Amygdala (tissue), 56 donors: ENCODE measurements at places on chromosomes 4 and X.
A peak's percentile ranks its signal among the peaks of the same experiment; 100 is the strongest.

GRCh38 chrX:133838761-133839676 is 146.4 kb downstream of the GPC3 start:
- no peak for DNase-seq

DNA sequence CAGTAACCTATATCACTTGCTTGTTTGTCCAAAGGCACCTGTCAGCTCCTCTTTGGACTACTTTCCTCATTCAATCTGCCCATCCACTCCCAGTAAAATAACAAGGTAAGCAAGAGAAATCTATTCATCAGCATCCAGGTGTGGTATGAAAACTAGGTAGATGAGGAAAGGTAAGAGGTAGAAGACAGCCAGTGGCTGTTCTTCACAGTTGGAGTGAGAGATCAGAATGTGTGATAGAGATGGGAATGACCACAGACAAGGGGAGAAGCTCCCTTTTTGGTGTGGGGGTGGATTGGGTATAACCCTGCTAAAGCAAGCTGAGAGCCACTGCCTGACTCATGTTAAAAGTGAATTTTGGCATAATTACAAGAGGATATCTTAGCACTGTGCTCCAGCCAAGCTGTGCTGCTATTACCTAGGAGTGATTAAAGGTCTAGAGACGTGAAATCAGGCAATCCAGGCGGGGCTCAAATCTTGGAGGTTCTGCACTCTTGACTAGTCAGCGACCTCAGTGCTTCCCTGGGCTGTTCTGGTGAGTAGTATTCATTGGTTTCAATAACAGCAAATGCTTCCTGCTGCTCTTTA is 28.1 kb upstream of the RASL11B start:
- no peak for DNase-seq

DNA sequence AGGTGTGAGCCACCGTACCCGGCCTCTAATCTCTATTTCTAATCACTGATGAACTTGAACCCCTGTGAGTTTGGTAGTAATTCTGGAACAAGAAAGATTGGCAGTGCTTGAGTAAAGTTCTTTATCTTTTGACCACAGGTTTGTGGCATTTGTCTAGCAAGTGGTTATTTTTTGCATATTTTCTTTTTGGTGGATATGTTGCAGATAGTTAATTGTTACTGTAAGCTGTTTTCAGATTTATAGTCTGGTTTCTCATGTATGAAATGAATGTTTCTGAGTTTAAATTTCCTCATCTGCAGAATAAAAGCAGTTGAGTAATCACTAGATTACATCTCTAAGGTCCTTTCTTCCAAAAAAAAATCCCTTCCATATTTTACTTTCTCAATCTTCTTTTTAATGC is 105.2 kb downstream of the GASK1B start:
- DNase-seq: no peak

GRCh38 chrX:50852524-50852923 is 38.5 kb upstream of the SHROOM4 start:
- no peak for DNase-seq

GRCh38 chr4:93433840-93434239 is 394.7 kb upstream of the ATOH1 start:
- no peak for DNase-seq

DNA sequence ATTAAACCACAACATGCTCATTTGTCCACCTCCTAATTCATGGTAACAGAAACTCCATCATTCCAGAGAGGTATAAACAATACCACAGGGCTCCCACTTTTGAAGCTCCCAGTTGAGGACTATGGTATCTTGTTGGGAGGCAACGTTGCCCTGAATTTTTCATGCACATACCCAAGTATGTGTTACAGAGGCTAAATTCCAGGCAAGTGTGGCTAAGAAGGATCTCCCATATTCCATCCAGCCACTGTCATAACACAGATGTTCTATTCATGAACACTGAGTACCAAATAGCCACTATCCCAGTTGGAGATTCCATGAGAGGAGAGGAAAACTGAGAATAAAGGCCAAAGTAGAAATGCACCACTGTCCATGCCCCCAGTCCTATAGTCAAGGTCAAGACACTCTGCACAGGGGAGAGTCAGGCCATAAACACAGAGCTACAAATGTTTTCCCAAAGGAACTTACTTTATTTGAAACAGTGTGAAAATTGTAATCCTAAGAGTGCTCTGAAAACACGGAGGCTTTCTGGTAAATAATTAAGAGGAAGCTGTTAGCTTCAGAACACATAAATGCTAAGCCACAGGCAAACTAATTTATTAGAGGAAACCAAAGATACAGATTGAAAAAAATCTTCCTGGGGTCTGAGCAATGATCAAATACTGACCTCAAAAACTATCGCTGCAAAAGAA is 42.4 kb upstream of the TMPRSS11B start:
- no peak for DNase-seq

DNA sequence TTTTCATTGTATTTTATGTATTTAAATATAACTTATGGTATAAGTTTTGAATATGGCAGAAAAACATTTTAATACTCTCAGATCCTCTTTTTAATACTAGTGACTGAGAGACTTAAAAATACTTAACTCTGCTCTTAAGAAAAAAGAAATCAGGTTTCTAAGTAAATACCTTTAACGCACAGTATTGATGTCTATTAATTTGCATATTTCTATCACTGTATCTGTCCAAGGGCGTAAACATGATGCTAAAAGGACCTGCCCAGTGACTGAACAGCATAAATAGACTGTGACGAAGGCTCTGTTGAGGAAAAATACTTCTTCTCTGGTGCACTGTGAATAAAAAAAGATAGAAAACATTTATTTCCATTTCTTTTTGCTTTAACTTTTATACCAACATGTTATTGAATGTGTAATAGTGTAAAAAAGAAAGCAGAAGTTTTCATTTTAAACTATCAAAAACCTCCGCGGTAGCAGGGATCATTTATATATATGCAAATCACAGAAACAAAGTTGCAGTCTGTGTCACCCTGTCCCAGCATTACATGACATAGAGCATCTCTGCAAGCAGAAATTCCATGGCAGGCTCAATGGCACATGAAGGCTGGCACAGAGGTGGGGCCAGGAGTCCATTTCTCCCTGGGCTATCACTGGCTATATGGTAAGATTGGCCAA is 75.4 kb downstream of the ZAR1 start:
- DNase-seq: no peak

GRCh38 chrX:35800474-35800873 is 2.3 kb downstream of the MAGEB16 start:
- DNase-seq: no peak

- DNase-seq: no peak
Observed at GRCh38 chrX:2767631-2768455, 16.0 kb downstream of the XG start.

GRCh38 chrX:88170553-88170952 is 576.5 kb upstream of the CPXCR1 start:
- DNase-seq: no peak

GRCh38 chrX:153944140-153944799 is at the start of gene RENBP:
Gene RENBP, minus strand, starts transcription at chrX:153944643. Its CDS starts 33 bp downstream, at chrX:153944610.
- peak; percentile 29 for DNase-seq

DNA sequence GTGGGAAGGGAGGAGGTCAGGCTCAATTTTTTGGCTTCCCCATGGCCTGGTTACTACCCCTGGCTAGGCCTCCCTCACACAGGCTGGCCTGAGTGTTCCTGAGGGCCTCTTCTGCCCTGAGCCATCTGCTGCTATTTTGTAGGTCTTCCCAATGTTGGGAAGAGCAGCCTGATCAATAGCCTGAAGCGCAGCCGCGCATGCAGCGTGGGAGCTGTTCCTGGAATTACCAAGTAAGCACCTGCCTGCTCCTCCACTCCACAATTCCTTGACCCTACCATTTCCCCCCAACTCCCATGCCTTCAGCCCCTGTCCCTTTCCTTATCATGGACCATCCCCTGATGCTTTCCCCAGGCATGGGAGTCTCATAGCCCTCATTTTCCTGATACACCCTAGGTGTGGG is 20.8 kb downstream of the GNL3L start:
- DNase-seq: no peak

- no peak for DNase-seq
Observed at GRCh38 chr4:25457053-25457715, 80.1 kb downstream of the ANAPC4 start.

DNA sequence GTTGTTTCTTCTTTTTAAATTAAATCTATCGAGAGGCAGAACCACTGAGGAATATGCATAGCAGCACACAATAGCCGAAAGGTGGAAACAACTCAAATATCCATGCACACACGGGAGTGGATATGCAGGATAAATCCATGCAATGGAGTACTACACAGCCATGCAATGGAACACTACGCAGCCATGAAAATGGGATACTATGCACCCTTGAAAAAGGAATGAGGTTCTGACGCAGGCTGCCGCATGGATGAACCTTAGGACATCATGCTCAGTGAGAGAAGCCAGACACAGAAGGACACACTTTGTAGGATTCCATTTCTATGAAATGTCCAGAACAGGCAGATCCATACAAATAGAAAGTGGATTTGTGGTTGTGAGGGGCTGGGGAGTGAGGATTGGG is 18.4 kb upstream of the P2RY8 start:
- DNase-seq: no peak

DNA sequence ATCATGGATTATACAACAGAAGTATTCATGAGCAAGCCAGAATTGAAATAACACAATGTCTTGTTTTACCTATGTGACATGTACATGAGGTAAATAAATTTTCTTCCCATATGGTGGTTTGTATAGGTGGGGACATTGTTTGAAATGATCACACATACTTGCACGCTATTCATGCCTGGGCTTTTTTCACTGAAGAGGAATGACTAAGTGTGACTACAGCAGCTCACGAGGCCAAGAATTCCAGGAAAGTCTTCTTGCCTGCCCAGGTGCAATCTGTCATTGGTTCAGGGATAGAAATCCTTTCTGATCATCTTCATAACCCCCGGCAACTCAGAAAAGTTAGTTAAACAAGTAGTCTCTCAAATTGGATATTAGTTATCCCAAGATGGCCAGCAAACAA is 36.3 kb upstream of the AREG start:
- no peak for DNase-seq

GRCh38 chr4:154927126-154927680 is 146.1 kb downstream of the RBM46 start:
- no peak for DNase-seq

- DNase-seq: no peak
Observed at GRCh38 chr4:158610790-158611189, 60.9 kb downstream of the C4orf46 start.

- DNase-seq: no peak
Observed at GRCh38 chrX:130299279-130300009, 30.7 kb upstream of the ZNF280C start.

GRCh38 chr4:177809791-177810190 is 367.6 kb upstream of the AGA start:
- no peak for DNase-seq

DNA sequence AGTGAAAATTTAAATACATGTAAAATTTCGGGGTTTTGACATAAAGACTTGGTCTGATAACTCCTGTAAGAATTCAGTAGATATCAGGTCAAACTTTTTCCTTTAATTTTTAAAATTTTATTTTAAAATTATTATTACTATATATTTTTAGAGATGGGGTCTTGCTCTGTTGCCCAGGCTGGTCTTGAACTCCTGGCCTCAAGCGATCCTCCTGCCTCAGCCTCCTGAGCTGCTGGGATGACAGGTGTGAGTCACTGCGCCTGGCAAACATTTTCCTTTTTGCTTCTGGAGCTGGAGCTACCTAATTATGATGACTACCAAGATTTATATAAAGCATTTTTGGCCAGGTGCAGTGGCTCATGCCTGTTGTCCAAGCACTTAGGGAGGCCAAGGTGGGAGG is 37.3 kb downstream of the KLHL15 start:
- DNase-seq: no peak

DNA sequence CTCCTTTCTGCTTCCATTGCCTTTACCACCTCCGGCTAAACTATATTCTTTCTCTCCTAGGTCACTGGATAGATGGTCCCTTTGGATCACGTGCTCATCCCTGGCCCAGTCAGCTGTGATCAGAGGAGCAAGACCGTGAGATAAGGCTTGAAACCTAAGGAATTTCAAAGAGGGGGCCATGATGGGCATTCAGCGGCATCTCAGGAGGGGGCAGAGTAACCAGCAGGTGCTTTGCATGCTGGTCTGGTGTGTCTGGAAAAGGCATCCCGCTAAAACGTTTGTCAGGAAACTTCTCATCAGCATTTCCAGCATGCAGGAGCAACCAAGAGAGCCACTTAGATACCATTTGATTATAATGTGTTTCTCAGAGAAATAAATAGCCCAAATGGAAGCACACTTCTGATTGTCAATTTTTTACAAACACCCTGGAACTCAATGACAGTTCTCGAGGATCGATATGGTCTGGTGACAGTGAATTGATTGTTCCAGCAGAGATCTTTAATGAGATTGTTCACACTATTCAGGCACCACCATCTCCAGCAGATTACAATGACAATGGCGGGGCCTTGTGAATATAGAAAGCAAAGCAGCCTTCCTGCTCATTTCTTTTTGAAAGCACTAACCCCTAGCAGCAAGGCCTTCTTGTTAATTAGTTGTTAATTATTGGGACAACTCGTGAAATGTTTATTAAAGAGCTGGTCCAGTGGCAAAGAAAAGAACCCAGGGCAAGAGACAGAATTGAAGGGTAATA is 327.1 kb downstream of the PTTG2 start:
- no peak for DNase-seq

DNA sequence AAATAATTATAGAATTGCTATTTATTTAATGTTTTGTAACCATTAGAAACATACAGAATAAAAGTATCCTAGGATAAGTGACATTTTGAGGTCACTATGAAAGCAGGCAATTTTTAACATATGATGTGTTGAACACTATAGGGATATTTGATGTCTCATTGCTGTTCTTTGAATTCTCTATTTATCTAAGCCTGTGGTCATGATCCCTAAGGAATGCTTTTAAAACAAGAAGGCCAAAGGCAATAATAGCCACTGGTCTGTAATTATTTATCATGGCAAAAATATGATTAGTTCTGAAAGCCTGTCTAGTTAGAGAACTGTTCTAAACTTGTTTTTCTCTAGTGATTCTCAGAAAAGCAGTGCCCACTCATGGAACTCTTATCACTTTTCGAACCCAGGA is 186.6 kb downstream of the RPA4 start:
- DNase-seq: no peak

DNA sequence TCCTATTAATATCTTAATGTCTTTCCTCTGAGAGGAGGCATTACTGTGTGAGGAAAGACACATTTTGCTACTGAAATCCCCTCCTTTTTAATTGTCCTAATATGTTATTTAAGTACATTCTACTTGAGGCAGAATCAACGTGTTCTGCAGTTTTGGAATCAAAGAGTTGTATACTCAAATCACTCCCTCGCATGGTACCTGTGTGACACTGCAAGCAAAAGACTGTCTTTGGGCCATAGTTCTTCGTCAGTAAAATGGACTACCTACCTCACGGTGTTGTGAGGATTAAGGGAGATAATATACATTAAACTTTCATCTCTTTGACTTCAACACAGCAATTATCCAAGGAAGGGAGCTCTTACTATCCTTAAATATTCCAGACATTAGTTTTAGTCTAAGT is 61.5 kb downstream of the TIGD2 start:
- no peak for DNase-seq

GRCh38 chr4:164613256-164613655 is 140.7 kb upstream of the SMIM31 start:
- DNase-seq: no peak
